Anterior cingulate cortex (tissue), 58 donors: ENCODE measurements at places on chromosomes 5 and 9.

GRCh38 chr5:170861667-170861916, 226 bp upstream of the RANBP17 start:
- DNase-seq, result no peak

- no peak for DNase-seq
These were observed 272.2 kb downstream of the BNC2 start for GRCh38 chr9:16598316-16598715.

- no peak for DNase-seq
These were observed 135.2 kb downstream of the MPDZ start for GRCh38 chr9:13144166-13144775.

- no peak for DNase-seq
These were observed 18.9 kb downstream of the TRIP13 start for GRCh38 chr5:911601-912000.

GRCh38 chr5:134577022-134577795, 51.7 kb downstream of the JADE2 start:
- no peak for DNase-seq

- no peak for DNase-seq
These were observed 27.3 kb downstream of the TMEM252 start for GRCh38 chr9:68513385-68513784.

DNA sequence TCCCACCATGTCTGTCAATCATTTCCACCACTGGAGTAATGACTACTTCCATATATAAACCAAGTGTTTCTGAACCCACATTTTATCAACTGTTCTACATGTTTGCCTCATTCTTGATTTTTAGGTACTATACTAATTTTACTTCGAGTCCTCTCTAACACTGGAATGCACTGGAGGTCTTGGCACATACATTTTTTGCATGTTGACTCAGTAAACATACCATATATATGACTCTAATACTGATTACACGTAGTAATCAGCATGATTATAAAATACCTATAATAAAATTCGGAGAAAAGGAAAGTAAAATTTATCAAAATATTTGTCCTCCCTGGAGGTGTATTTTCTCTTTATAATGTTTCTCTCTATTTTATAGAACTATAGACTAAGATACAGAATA, 621.7 kb upstream of the NUDT12 start:
- DNase-seq, result no peak

DNA sequence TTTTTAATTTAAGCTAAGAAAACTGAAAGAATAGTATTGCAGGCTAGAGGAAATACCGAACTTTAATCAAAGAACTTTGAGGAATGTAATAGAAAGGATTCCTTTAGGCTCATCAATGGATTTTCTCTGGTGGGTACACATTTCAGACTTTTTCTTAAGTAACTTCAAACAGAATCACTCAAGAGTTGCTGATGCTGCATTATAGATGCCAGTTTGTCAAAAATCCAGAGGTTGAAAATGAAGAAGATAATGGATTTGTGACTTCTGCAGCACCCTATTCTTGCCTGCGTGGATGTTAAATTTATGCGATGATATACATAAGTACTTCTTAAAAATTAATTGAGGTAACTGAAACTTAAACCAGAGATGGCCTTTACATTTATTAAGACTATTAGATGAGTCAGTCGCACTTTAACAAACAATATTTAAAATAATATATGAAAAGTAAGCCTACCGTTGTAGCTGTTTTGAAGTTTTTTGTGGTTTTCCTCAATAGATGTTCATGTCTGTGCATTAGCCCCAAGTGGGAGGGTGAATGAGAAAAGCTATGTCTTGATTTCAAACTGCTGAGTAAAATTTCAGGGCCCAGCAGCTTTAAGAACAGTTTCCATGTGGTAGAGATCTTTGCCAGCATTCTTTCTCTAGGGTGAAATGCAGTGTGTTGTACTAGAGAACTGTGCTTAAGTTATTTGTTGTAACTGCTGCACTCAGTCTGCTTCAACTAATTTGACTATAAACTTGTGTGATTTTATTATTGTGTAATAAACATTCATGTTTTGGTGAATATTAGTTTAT, at the start of gene OGN:
OGN (minus strand) TSS at position 537 of the 795 bp plus-strand sequence. CDS start 1,171 bp downstream, outside the sequence.
- no peak for DNase-seq

GRCh38 chr5:16456103-16456832, 9.3 kb downstream of the ZNF622 start:
- no peak for DNase-seq

DNA sequence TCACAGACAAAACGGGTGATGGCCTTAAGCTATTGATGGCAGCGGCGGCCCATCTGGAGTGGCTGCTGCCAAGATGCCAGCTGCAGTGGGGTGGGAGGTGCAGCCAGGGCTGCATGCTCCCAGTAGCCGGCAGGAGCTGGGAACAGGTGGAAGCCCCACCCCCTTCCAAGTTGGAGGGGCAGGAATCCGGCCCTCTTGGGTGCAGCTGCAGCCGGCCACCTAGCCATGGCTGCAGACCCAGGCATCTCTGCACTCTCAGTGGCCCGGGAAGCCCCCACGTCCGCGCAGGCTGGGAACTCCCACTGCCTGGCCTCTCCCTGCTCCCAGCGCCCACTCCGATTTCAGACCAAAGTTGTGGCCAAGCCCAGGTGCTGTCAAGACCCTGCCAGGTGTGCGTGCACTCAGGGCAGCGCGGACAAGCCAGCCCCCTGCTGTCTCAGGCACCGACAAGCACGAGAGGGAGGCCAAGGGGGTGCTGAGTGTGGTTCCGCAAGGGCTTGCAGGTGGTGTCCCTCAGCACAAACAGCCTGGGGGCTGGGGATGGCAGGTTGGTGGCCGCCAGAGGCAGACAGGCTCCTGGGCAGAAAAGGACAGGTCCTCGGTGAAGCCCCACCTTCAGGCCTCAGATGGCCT, 115.1 kb upstream of the TSLP start:
- no peak for DNase-seq

DNA sequence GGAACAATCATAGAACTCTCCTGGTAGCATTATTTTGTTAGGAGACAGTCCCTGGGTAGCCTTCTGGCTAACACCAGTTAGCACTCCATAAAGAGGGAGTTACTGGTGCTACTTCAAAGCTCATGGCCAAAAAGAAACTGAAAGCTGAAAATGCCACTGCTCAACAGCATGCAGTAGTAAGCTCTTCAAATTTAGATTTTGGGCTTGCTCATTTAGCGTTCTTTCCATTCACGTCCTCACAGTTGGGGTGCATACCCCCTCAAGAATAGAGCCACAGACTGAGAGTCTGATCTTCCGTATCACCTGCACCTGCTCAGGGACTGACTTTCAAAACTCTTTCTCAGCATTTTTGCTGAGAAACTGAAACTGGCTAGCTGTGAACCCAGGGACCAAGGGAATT, 24.7 kb downstream of the NTRK2 start:
- DNase-seq, result no peak

- no peak for DNase-seq
These were observed 38.1 kb downstream of the SEMA6A start for GRCh38 chr5:116536316-116537083.

- DNase-seq, result no peak
These were observed 11.5 kb upstream of the PRRX2 start for GRCh38 chr9:129653823-129654553.

GRCh38 chr9:79604149-79604548, 32.4 kb downstream of the TLE4 start:
- no peak for DNase-seq

DNA sequence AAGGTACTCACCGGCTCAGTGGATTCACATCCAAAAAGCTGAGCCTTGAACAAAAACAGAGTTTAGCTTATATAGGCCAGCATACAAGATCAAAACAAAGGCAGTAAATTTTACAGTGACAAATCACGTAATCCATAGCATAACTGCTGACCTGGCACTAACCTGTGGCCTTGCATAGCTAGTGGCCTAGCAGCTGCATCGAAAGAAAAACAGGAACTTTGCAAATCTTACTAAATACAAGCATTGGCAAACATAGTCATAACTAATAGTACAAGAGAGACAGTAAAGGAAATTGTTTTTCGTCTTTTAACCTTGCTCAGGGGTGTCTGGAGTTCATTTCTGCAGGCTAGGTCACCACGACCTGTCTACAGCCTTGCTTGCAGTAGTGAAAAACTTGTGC, 4.8 kb downstream of the HSDL2 start:
- DNase-seq, result no peak

DNA sequence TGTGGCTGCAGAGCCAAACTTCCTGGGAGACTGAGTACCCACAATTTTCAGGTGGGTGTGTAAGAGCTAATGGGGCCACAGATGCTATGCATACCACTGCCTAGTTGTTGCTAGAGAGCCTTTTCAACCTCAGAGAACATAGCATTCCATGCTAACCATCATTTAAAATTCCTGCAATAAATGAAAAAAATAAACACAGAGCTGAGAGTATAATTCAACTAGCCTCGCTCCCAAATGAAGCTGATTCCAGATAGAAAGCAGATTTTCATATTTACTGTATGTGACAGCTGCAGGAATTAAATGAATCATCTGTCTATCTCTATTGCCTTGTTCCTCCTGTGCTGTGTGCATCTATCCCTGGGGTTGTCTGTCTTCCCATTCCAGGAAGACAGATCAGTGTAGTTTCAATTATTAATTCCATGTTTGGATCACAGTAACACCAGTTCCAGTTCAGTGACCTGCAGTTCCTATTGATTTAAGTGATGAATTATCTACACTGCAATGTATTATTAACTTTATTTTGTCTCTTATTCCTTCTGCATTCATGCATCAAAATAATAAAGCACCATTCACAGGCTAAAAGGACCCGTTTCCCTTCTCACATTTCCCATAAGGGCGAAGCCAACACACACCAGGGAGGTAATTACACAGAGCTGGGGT, 324.5 kb downstream of the SLIT3 start:
- no peak for DNase-seq

- DNase-seq, result no peak
These were observed 238.4 kb downstream of the GOLPH3 start for GRCh38 chr5:31935496-31936369.

DNA sequence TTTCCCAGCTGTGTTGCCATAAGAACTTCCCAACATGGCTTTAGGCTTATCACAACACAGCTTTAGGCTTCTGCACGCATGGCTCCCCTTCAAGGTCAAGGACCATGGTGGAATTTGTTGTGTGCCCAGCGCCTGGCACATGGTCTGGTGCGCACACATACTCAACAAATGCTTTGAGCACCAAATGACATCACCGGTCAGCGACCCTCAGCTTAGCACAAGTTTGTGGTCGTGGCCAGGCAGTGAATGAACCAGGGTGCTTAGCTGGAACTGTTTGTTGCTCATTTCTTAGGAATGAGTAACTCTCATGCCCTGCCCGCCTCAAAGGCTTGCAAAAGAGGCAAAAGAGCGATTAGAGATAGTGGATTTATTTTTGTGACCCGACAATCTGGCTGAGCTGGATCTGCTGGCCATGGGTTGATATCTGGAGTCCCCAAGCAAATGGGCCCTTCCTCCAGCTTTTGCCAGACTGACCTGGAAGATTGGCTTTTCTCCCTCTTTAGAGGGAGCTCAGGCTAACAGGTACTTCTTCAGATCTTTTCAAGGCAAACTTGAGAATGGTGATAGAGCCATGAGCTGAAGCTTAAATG, 58.9 kb downstream of the DAP start:
- no peak for DNase-seq

- DNase-seq, result no peak
These were observed 27.2 kb downstream of the RECK start for GRCh38 chr9:36063804-36064447.

DNA sequence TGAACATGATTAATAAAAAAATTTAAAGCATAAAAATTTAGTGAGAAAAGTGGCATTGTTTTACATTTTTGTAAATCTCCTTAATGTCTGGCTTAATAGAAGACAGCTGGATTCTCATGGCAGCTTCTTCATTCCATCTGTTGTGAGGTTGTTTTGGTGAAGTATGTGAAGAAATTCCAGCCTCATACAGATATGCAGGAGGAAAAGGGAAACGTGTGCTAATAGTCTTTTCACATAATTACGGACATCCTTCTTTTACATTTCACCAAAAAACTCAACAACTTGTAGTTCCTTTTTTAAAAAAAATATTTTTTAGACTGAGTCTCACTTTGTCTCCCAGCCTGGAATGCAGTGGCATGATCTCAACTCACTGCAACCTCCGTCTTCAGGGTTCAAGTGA, 46.9 kb downstream of the HACD4 start:
- no peak for DNase-seq

DNA sequence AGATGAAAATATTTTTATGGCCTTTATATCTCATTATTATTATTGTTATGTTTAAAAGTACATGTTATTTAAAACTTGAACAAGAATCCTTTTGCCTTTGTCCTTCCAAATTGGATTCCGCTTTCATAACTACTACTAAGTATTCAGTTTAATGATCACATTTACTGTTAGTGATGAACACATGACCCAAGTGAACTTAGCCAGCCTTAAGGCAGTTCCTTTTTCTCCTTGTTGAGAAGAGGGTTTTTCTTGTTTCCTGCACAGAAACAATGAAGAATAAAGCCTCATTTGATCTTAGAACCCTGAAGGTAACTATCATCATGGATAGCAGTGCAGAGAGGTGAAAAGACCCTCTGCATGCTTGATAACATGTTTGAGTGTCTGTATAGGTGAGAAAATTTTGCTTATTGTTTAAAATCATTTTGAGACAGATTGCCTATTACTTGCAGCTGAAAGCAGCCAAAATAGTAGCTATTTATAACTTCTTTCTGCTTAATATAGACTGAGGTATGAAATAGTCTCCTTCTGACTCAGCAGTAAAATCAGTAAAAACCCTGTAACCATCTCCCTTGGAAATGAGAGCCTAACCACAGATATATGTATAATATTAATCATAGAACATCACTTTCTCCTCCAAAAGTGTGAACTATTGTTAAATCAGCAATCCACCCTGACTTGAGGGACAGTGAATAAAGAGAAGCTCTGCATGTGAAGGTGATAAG, 266.2 kb downstream of the SPATA31D1 start:
- no peak for DNase-seq

DNA sequence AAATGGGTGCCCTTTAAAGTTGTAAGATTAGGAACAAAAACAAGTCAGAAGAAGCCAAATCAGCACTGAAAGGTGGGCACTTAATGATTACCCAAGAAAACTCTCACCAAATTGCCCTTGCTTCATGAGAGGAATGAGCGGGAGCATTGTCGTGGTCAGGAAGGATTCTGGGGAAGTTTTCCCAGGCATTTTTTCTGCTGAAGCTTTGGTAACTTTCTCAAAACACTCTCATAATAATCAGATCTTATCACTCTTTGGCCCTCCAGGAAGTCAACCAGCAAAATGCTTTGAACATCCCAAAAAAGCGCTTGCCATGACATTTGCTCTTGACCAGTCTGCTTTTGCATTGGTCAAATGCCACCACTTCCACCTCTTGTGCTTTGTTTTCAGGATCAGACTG, 10.4 kb upstream of the PCDHGC3 start:
- no peak for DNase-seq

GRCh38 chr5:109876030-109876725, 186.5 kb downstream of the MAN2A1 start:
- DNase-seq, result no peak

DNA sequence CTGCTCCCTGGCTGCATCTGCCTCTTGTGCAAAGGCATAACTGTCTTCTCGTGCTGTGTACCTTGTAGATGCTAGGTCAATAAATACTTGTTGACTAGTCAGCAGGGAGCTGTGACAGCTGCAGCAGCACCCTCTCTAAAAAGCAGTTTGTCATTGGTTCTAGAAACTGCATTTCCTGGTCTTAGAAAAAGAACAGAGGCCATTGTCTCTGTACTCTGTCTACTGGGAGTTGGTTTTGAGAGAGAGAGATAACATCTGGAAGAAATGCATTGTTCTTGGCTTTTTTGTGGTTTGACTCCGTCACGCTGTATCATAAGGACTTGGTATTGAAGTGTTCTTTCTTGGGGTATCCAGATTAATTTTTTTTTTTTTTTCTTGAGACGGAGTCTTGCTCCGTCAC, 32.3 kb downstream of the SH3GLB2 start:
- DNase-seq, result no peak

- no peak for DNase-seq
These were observed 27.7 kb downstream of the SMIM23 start for GRCh38 chr5:171813270-171813669.
